AG04450 (cell line): ENCODE measurements at places on chromosomes 4 and X.

DNA sequence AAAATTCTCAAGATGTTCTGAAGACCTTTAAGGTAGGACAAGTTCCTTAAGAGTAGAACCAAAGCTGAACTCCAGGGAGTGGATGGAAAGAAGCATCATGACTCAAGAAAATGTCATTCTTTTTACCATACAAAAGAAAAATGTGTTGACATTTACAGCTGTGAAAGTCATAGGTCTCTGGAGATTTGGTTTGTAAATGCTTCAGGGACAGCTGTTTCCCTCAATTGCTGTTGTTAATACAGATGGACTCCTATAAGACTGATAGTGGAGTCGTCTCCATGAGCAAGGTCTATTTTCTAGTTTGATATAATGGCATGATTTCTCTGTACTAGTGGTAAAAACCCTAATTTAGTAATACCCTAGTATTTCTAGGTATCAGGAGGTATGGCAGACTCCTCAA, 101.7 kb downstream of the PHOX2B start:
- no peak for DNase-seq

DNA sequence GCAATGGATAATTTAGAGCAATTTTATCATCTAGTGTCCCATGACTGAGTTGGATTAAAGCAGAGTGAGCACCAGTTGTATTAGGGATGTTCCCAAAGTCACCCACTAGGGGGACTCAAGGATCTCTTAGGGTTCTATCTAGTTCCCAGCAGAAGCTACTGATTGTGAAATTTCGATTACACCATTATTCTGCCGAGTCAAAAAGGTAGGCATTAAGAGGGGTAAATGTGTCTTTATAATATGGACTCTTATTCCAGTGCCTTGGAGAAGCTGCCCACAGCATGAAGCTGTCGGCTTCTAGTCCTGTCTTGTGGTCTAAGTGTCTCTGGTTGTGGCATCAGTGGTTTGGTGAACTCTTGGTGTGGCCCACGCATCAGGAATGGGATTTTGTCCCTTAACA, 53.3 kb downstream of the RGS12 start:
- DNase-seq, result peak; percentile 44

DNA sequence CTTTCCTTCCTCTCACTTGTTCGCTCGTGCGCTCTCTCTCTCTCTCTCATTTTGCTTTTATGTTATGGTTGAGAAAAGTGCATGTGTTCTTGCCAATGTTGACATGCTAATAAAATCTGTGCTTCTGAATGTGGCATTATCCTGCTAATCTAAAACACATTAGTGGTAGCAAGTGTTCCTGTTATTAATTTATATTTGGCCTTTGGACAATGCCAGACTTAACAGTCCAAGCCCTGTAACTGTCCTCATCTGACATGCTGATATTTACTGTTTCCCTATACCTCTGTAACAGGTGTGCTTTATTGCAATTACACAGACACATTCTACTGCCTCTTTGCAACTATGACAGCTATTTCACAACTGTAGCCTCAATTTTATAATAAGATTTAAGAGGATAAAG, 2.7 kb downstream of the PPARGC1A start:
- DNase-seq, result no peak

DNA sequence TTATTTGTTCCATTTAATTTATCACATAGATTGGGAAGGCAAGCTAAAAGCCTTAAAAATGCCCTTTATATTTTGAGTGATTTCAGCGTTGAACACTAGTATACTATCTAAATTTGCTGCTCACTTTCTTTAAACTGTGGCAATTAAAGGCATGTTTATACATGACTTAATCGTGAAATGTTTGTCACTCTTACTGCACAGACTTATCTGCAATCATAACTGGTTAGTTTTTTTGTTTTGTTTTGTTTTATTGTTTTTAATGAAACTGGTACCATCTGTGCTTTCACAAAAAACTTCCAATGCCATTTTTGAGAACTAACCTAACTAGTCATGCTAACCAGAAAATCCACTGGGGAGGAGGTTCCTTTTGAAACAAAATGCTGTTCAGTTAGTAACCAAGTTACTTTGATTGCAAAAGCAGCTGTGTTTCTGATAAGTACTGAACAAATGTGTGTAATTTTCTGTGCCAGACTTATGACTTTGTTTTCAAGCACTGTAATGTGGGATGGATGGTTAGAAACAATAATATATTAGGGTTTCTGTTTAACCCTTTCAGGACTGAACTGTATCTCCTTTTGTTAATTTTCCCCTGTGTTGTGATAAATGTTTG, 56.1 kb downstream of the CCKAR start:
- no peak for DNase-seq

DNA sequence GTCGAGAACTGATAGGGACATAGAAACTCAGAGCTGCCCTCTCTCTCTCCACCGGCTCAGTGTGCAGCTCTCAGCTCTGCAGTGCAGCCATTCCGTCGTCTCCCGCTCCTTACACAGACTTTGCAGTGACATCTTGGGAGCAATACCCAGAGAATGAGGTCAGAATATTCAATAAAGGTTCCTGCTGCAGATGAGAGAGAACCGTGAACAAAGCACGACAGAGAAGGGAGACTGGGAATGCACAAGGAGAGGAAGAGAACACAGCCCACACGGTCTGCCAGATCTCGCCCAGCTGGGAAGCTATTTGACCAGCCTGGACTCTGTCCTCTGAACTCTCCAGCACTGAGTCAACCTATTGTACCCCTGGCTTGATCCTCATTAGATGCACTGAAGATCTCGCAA, 118.0 kb upstream of the PPARGC1A start:
- no peak for DNase-seq

GRCh38 chr4:104504536-104504935, 9.8 kb upstream of the CXXC4 start:
- DNase-seq, result no peak

DNA sequence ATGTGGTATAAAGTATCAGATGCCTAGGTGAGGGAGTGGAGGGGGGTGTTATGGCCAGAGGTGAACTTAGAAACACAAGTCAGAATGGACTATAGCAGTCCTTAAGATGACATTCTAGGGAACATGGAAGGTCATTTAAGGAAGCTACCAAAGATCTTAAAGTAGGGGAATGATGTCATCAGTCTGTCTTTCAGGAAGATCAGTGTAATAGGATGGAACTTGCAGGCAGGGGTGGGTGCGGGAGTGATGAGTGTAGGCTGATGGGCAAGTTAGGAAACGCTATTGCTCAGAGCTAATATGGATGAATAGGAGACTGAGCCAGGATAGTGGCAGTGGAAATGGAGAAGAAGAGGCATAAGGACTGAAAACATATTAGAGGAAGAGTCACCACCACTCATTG, 27.5 kb upstream of the CWH43 start:
- DNase-seq, result no peak

- no peak for DNase-seq
Observed at GRCh38 chrX:34381241-34381640, 249.1 kb upstream of the FAM47A start.

DNA sequence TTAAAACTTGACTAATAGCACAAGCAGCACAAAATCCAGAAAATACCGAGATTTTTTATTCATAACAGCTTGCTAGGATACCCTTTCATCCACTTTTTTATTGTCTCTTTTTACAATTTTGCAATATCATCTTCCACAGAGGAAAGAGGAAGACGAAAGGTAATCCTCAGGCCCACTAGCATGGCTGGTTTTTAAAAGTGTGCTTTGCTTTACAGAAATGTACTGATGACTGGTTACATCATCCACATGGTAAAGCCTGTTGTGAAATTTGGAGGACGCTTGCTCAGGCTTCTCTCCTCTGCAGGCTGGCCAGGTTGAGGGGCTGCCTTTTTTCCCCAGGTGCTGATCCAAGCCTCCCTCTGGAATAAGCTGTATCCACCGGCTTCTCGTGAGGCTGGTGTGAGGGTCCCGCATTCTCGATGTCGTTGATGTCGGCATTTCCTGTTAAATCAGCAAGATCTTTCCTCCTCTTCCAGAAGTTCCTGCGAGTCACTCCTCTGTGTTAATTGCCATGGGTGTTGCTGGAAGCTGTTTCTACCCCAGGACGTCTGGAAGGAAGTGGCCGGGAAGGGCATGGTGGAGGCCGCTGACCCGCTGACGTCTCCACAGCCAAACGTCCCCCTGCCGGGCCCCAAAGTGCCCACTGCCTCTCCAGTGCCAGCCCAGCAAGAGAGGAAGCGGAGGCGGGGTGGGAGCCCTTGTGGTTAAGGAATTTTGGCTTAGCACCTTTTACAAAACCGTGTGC, 5.8 kb upstream of the DGKQ start:
- DNase-seq, result peak; percentile 20

DNA sequence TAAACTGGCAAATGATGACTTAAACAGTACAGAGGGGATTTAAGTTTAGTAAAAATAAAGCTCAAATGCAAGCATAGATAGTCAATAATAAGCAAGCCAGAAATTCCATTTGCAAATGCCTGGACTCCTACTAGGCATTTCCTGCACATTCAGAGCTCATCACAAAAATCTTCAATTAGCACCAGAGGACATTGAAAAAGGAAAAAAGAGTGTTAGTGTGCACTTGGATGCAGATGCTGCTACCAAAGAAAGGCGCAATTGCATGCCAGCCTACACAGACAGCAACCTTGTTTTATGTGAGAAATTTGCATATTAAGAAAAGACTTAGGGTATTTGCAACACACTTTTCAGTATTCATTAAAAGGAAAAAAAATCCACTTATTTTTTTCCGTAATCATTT, 282.1 kb downstream of the GRIA2 start:
- DNase-seq, result no peak
